ENCODE measurements at places on chromosomes 11 and 22.

DNA sequence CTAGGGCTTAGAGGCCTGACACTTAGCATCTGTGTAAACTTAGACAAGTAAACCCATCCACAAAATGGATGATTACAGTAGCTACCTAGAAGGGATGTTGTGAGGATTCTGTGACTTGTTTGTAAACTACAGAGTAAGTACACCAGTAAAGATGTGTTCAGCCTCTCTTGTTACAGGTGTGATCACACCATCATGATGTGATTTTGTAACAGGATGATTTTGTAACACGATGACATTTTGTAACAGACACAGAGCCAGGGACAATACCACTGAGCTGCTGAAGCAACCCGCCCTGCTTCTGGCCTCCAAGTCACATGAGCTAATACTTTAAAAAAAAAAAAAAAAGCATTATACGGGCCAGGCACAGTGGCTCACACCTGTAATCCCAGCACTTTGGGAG lies 17.0 kb downstream of the FADD start:
- DNase-seq, result no peak

DNA sequence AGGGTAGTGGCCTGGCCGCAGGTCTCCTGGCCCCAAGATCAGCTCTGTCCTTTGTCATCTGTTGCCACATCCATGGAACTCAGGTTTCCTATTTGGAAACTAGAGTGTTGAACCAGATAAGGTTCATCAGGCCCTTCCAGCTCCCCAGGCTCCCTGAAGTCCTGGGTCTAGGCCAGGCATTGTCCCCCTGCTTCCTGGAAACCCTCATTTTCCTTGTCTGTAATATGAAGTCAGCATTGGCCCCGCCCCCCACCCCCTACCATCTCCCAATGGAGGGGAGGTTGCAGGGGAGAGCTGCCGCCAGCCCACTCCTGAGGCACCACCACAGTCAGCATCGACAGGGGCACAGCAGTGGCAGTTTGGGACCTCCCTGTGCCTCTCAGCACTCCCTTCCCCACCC lies 9.0 kb upstream of the MS4A10 start:
- DNase-seq, result no peak

DNA sequence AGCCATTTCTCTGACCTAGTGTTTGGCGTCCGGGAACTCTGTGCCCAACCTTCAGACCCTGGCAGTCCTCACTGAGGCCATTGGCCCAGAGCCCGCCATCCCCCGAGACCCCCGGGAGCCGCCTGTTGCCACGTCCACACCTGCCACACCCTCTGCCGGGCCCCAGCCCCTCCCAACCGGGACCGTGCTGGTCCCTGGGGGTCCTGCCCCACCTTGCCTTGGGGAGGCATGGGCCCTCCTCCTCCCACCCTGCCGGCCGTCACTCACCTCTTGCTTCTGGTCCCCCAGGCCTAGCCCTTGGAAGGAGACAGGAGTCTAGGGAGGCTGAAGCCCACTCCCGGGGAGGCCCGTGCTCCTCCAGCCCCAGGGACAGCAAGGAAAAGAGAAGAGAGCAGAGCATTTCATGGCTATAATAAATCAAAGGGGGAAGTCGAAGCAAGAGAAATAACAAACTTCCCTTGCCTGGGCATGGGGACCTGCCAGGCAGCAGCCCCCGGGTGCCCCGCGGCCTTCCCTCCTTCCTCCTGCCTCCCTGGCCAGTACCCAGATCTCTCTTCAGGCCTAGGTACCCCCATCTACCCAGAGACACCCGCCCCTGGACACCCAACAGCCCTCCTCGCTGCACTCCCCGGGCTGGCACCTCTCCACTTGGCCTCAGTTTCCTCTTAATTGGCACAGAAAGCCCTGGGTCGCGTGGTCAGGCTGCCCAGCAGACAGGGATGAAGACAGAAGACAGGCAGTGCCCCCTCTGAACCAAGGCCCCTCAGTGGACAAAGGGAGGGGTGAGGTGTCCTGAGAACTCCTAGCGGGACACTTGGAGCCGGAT lies 13.0 kb upstream of the SLC39A13 start:
- no peak for DNase-seq

GRCh38 chr11:76701294-76702040 lies 30.9 kb upstream of the LRRC32 start:
- no peak for DNase-seq

GRCh38 chr22:31089160-31090100 lies 8.3 kb downstream of the SMTN start:
- no peak for DNase-seq

DNA sequence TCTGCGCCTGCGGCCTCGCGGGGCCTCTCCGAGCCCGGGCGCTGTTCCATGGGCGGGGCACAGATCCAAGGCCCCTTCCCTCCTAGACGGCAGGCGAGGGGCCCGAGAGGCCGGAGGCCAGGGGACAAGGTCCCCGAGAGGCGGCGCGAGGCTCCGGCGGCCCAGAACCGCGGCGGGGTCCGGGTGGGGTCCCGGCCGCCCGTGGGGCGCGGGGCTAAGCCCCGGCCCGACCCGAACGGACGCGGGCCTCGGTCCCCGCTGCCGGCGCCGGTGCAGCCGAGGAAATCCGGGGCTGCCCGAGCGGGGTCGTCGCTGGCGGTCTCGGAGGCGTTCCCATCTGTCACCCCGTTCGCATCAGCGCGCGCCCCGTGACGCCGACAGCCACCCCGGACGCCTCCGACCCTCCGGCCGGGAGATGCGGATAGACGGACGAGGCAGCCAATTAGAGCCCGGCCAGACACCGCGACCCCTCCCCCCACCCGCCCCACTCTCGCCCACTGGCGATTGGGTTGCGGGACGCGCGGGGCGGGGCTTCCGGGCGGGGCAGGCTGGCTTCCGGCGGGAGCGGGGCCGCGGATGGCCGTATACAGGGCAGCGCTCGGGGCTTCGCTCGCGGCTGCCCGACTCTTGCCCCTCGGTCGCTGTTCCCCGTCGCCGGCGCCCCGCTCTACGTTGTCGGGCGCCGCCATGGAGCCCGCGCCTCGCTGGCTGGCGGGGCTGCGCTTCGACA lies at the start of gene SELENOO:
TSS of gene SELENOO (plus strand) at position 551 of the 730 bp plus-strand sequence. CDS start at position 577, 26 bp downstream.
- DNase-seq, result peak; percentile 87

GRCh38 chr11:104704888-104705287 lies 193.4 kb downstream of the CASP12 start:
- DNase-seq, result no peak

- DNase-seq, result no peak
These were observed 71.7 kb downstream of the FDX1 start for GRCh38 chr11:110501428-110501827.

DNA sequence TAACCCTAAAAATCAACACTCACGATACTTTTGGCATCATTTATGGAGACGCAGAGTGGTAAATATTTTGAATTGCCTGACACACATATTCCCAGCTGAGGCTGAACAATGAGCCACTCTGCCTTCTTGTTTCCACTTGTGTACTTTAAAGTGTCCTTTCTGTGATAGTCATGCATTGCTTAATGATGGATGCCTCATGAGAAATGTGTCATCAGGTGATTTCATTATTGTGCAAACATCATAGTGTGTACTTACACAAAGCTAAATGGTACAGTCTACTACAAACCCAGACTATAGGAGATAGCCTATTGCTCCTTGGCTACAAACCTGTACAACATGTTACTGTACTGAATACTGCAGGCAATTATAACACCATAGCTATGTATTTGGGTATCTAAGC lies 44.2 kb downstream of the MRE11 start:
- no peak for DNase-seq

GRCh38 chr22:42061041-42061440 lies 9.6 kb downstream of the NAGA start:
- DNase-seq, result no peak

DNA sequence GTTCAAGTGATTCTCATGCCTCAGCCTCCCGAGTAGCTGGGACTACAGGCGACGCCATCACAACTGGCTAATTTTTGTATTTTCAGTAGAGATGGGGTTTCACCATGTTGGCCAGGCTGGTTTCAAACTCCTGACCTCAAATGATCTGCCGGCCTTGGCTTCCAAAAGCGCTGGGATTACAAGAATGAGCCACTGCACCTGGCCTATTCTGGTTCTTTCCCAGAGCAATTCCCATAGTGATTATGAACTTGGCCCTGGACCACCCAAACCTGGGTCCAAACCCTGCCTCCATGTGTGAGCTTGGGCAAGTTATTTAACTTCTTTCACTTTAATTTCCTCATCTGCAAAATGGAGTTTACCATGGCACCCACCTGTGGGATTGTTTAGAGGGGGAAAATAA lies 61.5 kb upstream of the HEPHL1 start:
- no peak for DNase-seq

DNA sequence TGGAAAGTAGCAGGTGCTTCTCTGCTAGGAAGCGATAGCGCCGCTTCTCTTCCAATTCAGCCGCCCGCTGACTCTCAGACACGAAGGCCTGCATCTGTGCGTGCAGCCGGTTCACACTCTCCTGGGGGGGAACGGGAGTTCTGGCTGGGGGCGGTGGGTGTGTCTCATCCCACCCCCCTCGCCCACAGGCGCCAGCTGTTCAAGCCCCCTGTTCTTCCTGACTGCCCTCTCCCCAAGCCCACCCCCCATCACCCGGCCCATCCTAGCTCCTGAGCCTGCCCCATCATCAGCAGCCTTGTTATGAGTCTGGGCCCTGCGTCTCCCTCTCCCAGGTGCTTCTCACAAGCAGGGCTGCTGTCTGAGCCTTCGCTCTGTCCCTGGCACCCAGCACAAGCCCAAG lies 13.1 kb upstream of the SLC16A8 start:
- DNase-seq, result no peak

DNA sequence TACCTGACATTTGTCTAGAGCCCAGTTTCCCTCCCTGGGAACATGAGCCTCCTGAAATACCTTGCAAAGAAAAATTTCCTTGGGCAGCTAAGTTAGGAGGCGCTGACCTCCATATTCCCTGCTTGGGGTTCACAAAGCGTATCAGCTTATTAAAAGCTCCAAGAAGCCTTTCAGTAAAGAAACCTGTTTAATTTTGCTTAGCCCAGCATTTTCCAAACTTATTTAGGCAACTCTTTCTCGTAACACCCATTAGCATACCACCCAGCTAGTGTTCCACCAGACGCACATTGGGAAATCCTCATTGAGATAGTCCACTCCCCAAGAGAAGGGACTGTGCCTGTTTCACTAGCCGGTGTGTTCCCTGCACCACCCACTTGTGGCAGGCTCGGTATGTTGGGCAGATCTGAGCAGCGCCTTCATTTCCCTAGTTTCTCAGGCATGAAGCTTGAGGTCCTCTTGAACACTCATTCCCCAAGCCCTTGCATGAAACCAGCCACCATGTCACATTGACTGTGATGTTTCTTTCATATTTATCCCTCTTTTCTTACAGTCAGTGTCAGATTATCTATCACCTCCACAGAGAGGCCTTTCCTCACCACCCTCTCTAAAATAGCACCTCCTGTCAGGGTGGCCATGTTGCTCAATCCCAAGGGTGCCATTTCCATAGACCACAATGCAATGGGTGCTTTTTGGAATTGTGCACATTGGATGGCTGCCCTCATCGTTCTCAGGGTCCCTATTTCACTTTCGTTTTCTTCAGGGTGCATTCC lies 12.5 kb upstream of the ELF5 start:
- no peak for DNase-seq

DNA sequence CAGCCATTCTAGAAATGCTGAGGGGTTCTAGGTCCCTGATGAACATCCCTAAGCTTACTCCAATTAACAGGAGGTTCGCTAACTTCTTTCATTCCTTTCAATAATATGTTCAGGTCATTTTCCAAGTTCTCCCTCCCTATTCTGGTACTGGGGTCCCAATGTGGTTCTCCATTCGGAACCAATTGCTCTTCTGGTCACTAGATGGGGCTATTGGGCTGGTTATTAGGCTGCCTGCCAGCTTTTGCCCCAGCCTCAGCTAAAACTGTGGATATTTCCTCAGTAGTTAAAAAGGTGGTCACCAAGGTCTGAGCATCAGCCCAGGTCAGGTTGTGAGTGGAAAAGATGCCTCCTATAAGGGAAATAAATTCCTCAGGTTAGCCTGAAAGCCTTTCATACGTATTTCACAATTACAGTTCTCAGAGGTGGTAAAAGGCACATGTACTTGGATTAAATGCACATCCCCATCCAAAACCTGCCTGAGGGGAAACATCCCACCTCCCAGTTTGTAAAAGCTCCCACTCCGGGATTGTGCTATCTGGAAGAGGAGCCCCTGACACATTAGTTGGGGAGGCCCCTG lies 161.1 kb upstream of the CCDC179 start:
- no peak for DNase-seq

GRCh38 chr11:100883830-100884229 lies 196.7 kb downstream of the ARHGAP42 start:
- no peak for DNase-seq

DNA sequence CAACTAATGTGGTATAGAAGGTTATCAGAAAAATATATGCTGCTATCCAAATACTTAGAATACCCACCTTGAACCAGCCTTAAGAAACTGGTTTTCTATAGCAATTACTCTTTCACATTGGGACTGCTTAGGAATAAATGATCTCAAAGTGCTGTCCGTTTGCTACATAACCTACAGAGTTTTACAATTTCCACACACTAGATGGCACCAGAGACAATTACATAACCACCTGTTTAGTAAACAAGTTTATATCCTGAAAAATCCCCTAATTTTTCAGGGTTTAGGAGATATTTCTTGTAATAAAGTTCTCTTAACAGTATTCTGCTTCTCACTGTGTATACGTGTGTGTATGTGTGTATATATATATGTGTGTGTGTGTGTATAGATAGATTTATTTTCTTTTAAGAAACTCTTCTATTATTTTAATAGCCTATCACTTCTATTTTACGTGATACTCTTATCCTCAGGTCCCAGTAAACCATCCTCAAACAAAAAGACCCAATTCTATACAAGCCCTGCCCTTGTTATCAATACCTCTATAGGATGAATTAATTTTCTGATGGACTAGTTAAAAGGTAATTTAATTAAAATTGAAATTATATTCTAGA lies 6.7 kb upstream of the OR5I1 start:
- no peak for DNase-seq

DNA sequence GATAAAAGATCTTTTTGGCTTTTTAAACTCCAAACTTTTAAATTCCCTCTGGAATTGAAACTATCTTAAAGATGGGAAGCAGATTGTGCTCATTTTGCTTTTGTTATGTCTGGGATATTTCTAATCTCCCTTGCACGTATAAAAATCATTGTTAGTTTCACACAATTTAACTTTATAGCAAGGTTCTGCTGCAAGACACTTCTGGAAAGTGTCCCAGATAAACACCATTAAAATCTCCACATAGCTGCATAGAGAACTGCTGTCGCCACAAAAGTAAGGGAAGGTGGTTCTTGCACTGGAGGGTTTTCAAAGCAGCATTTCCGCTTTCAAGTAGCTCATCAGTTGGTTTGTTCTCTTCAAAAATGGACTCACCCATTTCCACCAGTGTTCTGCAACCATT lies 11.8 kb downstream of the PTS start:
- DNase-seq, result no peak

- peak; percentile 70 for DNase-seq
These were observed 2.7 kb upstream of the PDE2A start for GRCh38 chr11:72676861-72677341.

DNA sequence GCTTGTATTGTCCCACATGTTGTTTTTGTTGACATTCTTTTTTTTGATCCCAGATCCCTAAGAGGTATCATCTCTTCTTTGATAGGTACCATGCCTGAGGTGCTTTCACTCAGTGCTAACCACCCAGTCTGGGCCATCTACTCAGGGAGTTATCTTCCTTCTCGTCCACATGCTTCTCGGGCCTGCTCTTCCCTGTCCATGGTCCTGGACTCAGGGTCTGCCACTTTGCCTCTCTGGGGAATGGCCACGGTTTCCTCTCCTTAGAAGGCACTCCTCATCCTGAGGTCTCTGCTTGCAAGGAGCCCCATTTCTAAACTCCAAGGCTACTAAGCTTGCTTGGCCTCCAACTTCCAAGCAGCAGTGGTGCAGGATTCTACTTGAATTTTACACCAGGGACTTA lies 227.0 kb upstream of the NCAM1 start:
- DNase-seq, result no peak

GRCh38 chr11:47067401-47067800 lies 109.3 kb downstream of the ARFGAP2 start:
- DNase-seq, result no peak
